ENCODE measurements at places on chromosomes 2 and 18. TPM values are rescaled to one million over a fixed set of nuclear protein-coding genes. Genes with fewer than 3 reads are reported as not detected.

MAP2 gene
- 0.72 TPM for total RNA-seq

TPGS2 gene
- 108 TPM for total RNA-seq

MC4R gene
- total RNA-seq, result not detected

ACADL gene
- under 0.01 TPM for total RNA-seq

CNRIP1 gene
- 42.2 TPM for total RNA-seq

ERBB4 gene
- total RNA-seq, result not detected

TUBA4B gene
- total RNA-seq, result not detected

CCDC121 gene
- total RNA-seq, result 0.88 TPM

HTR2B gene
- total RNA-seq, result 11.7 TPM

MEX3C gene
- total RNA-seq, result 63.0 TPM

CD28 gene
- total RNA-seq, result not detected
